GM13976 (cell line): ENCODE measurements at places on chromosomes 13 and 19.

DNA sequence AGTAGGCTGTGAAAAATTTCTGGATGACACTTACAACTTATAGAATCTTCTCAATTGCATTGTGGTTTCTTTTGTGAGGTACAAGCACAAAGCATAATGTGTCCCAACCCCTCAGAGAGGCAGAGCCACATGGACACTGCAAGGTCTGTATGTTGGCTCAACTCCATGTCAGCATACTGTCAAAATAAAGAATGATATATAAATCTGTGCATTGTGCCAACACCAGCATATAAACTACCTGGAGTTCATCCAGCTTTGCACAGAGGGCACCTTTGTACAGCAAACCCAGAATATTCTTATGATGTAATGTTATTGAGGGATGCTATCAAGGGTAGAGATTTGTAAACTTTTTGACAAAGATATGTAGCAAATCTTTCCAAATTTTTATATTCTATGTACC is 1065.8 kb upstream of the MIR17HG start:
- no peak for DNase-seq

DNA sequence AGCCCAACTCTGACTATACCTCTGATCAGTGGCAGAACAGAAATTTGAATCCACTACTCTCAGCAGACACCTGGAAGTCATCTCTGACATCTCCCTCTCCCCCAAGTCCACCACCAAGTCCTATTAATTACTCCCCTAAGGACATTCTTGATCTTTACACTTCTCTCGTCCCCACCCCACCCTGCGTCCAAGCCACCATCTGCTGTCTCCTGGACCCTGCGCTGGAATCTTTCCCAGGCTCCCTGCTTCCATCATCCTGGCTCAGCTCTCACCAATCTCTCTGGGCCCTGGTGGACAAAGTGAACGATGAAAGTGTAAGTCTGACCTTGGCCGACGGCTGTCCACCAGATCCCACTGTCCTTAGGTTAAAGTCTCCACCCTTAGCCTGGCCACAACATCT is 145.6 kb upstream of the GJB6 start:
- no peak for DNase-seq

GRCh38 chr19:41029524-41030432 is 38.7 kb downstream of the CYP2B6 start:
- DNase-seq: no peak

- DNase-seq: no peak
Measured at GRCh38 chr13:50078895-50079654, 63.8 kb downstream of the KCNRG start.

- no peak for DNase-seq
Measured at GRCh38 chr19:58429745-58430144, 10.2 kb downstream of the ZNF132 start.

DNA sequence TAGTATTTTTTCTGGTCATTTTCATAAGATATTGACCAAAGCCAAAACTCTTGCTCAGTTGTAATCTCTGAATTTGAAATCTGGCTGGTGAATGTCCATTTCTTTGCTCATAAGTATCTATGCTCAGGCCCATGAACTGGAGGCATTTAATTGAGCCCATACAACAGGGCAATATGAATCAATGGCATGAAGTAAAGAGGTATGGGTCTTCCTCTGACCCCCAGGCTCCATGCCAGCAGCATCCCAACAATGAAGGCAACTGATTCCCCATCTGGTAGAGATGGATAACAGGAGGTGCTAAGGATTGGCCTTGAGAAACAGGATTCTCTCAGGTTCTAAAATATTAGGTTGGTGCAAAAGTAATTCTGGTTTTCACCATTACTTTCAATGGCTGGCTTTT is 330.8 kb downstream of the LIG4 start:
- DNase-seq: no peak

DNA sequence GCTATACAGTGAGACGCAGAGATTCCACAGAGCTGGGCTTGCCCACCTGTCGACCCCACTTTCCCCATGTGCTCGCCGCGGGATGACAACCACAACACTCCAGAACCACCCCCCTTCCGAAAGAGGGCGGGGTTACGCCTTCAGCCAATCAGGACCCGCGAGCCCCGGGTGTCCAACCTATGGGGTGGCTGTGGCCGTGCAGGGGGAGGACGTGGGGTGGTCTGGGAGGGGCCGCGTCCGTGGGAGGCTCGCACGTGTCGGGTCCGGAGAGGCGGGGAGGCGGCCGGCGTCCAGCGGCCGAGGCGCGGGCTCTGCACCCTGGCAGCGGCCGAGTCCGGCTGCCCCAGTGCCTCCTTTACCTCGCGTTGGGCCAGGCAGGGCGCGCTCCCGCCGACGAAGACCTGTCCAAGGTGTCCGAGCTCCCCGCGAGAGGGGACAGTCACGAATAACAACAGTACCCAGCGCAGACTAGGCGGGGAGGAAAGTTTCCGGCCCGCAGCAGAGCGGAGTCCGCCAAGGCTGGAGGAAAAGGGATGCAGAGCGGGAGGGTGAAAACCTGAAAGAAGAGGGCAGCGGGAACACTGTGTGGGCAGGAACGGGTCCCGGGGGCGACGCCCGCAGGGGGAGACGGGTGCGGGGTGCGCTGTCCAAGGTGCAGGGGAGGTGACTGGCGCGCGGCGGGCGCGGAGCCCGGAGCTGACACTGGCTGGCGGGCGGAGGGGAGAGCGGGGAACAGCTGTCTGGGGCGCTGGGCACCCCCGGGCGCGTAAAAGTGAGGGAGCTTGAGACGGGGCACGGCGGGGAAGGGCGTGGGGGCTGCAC is 911 bp downstream of the ENOX1 start:
- peak; percentile 58 for DNase-seq

DNA sequence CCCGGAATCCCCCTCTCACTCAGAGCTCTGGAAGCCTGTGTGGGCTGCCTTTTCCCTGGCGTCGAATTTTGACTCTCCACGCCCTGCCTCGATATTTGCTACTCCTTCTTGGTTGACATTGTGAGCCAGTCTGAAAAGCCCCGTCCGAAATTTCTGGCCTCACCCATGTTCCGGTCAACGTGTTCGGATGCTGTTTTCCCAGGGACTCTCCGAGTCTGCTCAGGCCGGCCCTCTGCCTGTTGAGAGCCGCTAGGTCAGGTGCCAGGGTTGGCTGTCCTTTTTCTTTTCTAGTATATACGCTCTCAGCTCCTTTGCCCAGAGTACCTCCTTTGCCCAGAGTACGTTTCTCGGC is 6.8 kb upstream of the DGKH start:
- DNase-seq: peak; percentile 71
